Neural crest cell (in vitro differentiated cells): ENCODE measurements at places on chromosomes 7 and 10. TPM values are rescaled to one million over a fixed set of nuclear protein-coding genes. Genes with fewer than 3 reads are reported as not detected.

- no peak for DNase-seq
Measured at GRCh38 chr7:112271162-112271561, 64.7 kb downstream of the ZNF277 start.

Gene GIMAP8
- not detected in 2 replicates for total RNA-seq

Gene PNLIP
- not detected in 2 replicates for total RNA-seq

Gene PLEKHS1
- total RNA-seq: not detected in 2 replicates

DNA sequence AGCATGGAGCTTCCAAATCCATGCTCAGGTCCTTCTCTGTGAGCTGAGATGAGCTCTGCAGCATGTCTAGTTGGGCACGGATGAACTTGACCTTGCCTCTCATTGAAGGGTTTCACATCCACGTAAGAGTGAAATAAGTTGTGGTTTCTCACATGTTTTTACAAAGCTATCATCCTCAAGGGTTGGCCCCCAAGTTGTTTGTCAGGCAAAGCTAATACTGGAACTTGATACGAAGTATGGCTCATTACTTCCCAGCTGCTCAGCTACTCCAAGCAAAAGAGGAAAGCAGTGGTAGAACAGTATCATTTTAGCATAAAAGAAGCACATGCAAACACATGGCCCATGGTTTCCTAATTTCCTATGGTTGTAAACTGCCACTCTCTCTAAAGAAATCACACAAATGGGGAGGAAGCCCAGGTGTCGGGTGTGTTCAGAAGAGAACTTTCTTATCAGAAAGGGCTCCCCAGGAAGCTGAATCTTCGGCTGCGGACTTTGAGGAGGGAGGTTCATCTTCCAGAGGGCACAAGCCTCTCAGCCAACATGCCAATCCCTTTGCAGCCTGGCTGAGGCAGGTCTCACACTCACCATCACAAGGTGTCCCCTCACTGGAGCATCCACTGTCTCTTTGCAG is 45.3 kb downstream of the PDLIM1 start:
- DNase-seq: no peak

- no peak for DNase-seq
Measured at GRCh38 chr7:100641463-100641859, at the start of gene TFR2. TSS of gene TFR2 (minus strand) at chr7:100641552. CDS start at chr7:100641509, 43 bp downstream.

- no peak for DNase-seq
Measured at GRCh38 chr10:124085680-124086079, 7.7 kb downstream of the CHST15 start.

Gene CLRN3
- total RNA-seq: not detected in 2 replicates

- no peak for DNase-seq
Measured at GRCh38 chr7:21364801-21365271, 63.0 kb upstream of the SP4 start.

DNA sequence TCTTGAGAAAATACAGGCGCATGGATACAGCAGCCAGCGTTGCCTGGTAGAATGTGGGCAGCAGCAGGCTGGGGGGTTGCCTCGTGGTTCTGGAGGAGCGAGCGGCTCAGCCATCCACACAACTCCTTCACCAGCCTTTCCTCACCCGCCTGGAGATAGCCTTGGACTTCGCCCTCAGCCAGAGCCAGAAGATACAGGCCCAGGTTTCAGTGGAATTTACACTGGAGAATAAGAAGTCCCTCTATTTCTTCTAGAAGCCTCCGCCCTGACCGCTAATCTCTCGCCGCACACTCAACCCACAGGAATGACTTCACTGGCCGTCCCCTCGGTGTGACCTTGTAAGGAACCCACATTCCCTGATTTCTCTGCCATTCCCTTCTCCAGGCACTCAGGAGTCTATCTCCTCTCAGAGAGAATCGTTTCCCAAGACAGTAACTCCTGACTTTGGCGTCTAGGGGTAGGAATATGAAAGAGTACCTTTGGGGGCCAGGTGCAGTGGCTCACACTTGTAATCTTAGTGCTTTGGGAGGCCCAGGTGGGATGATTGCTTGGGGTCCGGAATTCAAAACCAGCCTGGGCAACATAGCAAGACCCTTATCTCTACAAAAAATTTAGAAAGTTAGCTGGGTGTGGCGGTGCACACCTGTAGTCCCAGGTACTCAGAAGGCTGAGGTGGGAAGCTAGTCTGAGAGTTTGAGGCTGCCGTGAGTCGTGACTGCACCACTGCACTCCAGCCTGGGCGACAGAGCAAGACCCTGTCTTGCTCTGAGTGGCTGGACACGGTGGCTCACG is 52.0 kb upstream of the ECHDC3 start:
- no peak for DNase-seq

Gene ZNF786
- total RNA-seq: 16.2 and 17.1 TPM in 2 replicates

GRCh38 chr7:143002898-143003297 is 24.0 kb downstream of the OR9A2 start:
- no peak for DNase-seq

DNA sequence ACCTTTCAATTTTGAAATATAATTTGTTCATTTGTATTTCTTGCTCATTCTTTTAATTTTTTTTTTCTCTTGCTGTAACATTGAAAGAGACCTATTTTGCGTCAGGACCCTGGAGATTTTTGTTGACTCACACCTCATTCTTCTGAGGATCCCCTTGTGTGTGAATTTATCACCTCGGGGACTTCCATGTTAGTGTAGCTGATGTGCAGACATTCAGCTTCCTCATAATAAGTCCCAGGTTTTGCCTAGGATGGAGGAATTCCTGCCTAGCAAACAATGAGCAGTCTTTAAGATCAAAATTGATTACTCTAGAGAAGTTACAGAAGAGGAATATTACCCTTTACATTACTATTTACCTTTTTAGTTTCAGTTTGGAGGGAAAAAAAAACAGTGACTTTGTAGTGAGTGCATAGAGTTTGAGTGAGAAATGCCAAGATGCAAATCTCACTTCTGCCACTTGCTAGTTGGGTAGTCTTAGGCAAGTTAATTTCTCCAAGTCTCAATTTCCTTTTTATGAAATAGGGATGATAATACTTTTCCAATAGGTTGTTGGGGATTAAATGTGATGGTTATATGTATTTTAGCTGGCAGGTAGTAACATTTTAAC is 14.3 kb downstream of the TES start:
- no peak for DNase-seq

GRCh38 chr7:138556771-138557484 is 96.9 kb downstream of the TRIM24 start:
- no peak for DNase-seq

Gene TBL2
- total RNA-seq: 42.8 and 45.6 TPM in 2 replicates

DNA sequence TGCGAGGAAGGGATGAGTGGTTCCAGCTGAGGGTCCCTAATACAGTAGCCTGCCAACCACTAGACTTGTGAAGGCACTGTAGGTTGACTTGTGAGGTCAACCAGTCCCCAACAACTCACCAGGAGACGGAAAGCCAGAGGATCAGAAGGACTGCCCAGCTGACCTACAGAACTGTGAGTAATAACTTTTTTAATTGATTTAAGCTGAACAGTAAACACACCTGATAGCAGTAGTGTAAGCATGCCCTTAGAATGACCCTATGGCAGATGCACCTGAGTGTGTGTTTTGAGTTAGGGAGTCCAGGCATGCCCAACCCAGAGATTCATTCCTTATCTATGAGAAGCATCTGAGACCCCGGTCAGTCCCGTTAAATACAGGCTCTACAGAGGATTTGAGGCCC is 14.1 kb downstream of the PRLHR start:
- no peak for DNase-seq

Gene EBF3
- 11.2 and 11.6 TPM in 2 replicates for total RNA-seq

Gene PON3
- not detected in 2 replicates for total RNA-seq

GRCh38 chr10:49115796-49116508 is 630 bp upstream of the VSTM4 start:
- no peak for DNase-seq

Gene PIP4K2A
- 25.4 and 28.7 TPM in 2 replicates for total RNA-seq

- DNase-seq: no peak
Measured at GRCh38 chr10:119252051-119252465, 44.7 kb downstream of the GRK5 start.

Gene FAM241B
- 11.6 and 12.5 TPM in 2 replicates for total RNA-seq

DNA sequence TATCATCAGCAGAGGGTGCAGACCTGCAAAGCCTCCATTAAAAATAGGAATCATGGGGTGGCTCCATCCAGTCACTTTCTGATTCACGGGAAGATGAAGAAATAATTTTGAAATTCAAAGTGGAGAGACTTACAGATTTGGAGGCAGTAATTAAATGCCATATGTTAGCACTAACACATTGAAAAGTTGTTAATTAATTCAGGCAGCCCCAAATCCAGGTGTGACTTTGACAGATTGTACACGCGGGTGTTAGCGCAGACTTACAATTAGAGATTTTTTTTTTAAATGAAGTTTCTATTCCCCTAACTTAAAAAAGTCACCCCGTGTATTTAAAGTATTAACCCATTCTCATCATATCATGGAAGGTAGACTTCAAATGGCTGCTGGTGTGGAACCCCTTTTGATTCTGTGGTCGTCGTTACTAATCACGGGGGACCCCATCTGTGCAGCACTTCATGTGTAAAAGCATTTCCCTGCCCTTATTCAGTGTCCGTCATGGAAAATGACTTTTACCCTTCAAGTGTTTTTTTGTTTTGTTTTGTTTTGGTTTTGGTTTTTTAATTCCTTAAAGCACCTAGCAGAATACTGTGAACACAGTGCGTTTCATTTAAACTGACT is 235.8 kb downstream of the CELF2 start:
- no peak for DNase-seq

GRCh38 chr10:78654047-78654590 is 414.6 kb upstream of the ZMIZ1 start:
- DNase-seq: no peak

Gene SNCG
- 7.8 and 8.2 TPM in 2 replicates for total RNA-seq

GRCh38 chr10:101646364-101646763 is 48.6 kb downstream of the FBXW4 start:
- no peak for DNase-seq

DNA sequence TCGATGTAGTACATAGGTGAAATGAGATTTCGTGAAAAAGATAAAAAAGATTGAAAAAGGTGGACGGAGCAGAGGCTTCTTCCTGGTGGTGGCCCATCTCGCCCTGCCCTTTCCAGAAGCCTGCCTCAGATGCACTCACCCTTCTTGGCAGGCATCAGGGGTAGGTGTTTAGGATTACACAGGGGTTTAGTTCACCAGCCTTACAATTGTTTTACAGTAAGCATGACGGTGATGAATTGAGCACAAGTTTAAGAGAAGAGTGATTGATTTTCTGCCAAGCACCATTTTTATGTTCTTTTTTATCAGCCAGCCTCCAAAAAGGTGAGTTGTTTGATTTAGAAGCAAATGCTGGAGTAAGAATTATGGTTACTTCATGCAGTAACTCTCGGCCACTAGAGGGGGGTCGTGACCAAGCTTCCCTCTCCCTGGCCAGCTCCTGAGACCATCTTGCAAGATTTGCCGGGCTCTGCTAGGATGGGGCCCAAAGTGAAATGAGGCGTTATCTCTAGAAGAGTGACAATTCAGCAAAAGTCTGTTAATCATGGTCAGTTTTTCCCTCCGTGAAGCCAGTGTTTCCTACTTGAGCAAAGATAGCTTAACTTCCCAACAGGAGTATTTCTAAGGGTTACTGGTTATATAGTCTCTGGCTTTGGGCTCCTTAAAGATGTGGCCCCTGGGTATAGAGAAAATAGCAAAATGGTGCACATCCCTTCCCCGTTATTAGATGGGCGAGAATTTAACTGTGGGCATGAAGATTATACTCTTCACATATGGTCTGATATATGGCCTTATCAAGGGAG is 228.8 kb downstream of the BMPER start:
- peak; percentile 81 for DNase-seq

- DNase-seq: no peak
Measured at GRCh38 chr10:114042895-114043531, 653 bp upstream of the ADRB1 start.

GRCh38 chr10:54469587-54470323 is 331.3 kb downstream of the PCDH15 start:
- no peak for DNase-seq

- no peak for DNase-seq
Measured at GRCh38 chr10:59229441-59229840, 53.0 kb downstream of the PHYHIPL start.

DNA sequence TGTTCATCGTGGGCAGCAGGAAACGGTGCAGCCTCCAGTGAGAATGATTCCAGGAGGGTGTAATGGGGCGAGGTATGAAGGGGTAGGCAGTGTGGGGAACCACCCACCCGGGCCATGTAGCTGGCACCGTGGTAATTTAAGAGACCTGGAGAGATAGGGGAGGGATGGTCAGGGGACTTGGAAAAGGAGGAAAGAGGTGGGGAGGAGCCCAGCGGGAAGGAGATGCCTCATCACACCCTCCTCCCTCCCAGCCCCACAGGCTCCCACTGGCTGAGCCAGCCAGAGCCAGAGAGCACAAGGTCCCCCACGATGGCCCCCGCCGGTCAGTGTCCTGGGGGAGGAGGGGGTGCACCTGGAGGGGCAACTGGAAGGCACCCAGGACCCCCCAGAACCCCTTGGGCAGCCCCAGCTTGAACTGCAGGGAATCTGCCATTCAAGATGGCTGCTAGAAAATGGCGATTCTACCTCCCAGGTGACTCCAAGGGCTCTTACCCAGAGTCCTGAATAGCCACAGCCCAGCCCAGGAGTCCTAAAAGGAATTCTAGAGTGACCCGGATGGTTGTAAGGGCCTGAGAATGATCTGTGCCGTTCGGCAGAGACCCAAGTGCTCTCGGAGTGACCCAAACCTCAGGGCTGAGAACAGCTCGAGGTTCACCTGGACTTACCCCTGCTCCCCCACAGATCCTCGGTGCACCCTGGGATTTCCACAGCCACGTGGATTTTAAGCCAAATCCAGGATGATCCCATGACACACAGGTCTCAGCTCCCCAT is 28.8 kb downstream of the CALML3 start:
- no peak for DNase-seq

Gene ADAP1
- 5.2 and 6.4 TPM in 2 replicates for total RNA-seq

DNA sequence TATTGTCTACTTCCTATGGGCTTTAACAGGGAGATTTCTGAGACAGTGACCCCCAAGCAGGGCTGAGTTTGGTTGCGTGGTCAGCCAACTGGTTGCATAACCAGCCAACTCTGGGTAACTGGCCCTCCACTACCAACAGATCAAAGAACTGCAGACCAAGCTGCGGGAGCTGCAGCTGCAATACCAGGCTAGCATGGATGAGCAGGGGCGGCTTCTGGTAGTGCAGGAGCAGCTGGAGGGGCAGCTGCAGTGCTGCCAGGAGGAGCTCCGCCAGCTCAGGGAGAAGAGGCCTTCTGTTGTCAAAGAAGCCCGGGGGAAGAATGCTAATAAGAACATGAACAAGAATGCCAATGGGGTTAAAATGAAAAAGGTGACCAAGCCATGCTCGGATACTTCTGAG is 15.7 kb upstream of the FLNC start:
- no peak for DNase-seq

GRCh38 chr10:46270086-46270811 is 16.5 kb upstream of the ANTXRL start:
- no peak for DNase-seq

DNA sequence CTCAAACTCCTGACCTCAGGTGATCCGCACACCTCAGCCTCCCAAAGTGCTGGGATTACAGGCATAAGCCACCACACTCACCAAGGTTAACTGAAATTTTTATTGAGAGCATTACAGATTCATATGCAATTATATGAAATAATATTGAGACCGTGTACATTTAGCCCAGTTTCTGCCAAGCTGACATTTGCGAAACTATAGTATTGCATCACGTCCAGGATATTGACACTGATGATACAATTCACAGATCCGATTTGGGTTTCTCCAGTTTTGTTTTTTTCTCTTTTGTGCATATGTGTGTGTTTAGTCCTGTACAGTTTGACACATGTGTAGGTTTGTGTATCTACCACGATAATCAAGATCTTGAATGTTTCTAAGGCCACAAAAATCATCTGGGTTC is 627.9 kb upstream of the FOXK1 start:
- DNase-seq: no peak

Gene XRCC2
- total RNA-seq: 28.2 and 30.7 TPM in 2 replicates

- peak; percentile 90 for DNase-seq
Measured at GRCh38 chr7:150383710-150384397, 4.7 kb downstream of the ZNF775 start.
